ENCODE measurements at places on chromosomes 11 and 22.

DNA sequence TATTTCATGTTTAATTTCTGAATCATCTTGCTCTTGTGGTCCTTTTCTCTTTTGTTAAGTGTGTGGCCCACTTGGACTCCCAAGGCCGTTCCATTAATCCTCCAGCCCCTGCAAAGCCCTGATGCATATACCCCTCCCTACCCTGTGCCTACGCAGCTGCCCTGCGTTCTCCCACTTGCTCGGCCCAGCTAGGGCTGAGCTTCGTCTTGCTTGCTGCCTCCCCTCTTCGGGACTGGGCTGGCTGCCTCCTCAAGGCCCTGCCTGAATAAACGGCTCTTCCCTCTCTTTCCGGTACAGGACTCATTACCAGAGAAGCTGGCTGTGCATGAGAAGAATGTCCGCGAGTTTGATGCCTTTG, 28.5 kb downstream of the ARHGAP1 start:
- no peak for DNase-seq

DNA sequence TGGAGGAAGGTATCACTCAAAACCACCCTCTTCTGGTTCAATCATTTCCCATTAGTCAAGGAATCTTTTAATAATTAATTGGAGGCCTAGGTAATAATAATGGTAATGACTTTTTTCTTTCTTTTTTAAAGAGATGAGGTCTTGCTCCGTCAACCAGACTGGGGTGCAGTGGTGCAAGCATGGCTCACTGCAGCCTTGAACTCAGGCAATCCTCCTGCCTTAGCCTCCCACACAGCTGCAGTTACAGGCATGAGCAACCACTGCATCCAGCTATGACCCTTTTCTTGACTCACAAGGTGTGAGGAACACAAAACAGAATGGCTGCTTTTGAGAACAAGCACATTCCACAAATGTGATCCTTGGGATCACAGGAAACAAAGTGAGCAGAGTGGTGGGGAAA, 3.6 kb downstream of the POLDIP3 start:
- DNase-seq: no peak

DNA sequence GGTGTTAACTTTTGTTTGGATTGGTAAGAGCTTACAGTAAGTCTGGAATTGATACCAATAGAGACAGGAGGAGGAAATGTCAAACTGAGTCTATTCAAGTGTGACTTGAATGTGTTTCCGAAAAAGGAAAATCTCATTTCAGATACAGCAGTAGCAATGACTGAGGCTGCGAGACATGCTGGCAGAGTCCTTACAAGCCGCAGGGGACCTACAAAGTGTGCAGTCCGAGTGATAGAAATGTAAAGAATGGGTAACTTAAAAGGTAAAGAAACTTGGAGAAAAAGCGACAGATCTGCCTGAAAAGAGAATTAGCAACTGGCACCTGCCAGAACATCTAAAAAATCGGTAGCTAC, 444 bp downstream of the CWF19L2 start:
- no peak for DNase-seq

DNA sequence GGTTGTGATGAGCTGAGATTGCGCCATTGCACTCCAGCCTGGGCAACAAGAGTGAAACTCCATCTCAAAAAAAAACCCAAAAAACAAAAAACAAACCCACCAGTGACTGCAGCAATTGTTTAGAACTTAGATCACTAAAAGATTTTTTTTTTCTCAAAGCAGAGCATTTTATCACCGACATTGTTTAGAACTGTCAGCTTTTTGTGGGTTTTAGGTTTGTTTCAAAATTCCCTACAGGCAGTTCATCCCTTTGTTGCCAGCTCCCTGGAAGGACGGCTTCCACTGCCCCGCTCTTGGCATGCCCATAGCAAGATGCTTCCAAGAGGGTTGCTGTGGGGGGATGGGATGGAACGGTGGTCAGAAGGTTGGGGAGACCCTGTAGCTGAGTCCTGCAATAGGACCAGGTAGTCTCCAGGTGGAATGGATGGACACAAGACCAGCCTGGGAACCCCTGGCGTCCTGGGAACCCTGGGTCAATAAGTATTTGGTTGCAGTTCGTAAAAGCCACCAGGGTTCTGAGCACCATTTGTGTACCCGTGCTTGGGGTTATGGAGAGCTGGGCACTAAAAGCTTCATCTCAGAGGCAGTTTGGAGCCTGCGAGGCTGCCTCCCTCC, 46.7 kb downstream of the TSPAN18 start:
- DNase-seq: no peak

- no peak for DNase-seq
These were observed 374.6 kb downstream of the INSC start for GRCh38 chr11:15489281-15489680.

GRCh38 chr11:1041936-1042608, 5.6 kb upstream of the MUC6 start:
- DNase-seq: no peak
